ENCODE measurements at places on chromosomes 13 and 19.

DNA sequence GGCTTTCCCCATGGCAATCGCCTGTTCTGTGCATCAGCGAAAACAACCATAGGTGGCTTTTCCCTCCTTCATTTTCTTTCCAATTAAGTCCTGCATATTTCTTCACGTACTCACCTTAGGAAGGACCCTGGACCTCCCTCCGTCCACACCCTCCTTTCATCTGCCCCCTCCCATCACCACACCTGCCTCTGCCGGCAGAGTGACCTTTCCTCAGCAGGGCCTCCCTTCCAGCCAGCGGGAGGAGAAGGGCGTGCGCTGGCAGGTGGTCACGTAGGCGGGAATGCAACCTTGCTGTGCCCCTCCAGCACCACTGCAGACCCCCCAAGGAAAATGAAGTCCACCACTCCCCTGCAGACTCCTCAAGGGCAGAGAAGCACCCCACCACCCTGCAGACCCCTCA lies 61.1 kb downstream of the GSX1 start:
- no peak for DNase-seq

DNA sequence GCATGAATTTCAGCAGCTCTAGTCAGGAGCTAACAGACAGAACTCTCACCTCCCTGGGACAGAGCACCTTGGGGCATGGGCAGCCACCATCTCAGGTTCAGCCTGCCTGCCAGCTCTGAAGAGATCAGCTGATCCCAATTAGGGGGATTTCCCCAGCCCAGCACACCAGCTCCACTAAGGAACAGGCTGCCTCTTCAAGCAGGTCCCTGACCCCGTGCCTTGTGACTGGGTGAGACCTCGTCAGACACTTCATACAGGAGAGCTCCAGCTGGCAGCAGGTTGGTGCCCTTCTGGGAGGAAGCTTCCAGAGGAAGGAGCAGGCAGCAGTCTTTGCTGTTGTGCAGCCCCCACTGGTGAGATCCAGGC lies 84.5 kb upstream of the UFM1 start:
- DNase-seq: no peak

- DNase-seq: no peak
Observed at GRCh38 chr13:41930154-41930553, 30.8 kb downstream of the VWA8 start.

DNA sequence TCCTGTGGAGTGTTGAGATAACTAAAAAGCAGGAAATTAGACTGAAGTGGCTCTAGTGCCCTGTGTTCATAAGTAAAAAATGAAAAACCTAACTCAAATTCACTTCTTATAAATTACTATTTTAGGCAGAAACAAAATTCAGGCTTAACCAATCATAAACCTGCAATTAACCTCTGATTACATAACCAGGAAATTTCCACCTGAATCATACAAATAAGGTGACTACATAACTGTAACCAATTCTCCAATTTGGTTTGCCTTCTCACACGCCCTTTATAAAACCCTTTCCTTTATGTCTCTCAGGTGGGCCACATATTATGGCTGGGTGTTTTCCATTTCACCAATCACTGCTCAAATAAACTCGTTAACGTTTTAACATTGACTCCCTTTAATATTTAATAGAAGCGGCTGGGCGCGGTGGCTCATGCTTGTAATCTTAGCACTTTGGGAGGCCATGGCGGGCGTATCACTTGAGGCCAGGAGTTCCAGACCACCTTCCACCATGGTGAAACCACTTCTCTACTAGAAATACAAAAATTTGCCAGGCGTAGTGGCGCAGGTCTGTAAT lies 22.9 kb upstream of the ZNF724 start:
- no peak for DNase-seq

GRCh38 chr13:30711375-30711774 lies 24.0 kb upstream of the ALOX5AP start:
- no peak for DNase-seq

DNA sequence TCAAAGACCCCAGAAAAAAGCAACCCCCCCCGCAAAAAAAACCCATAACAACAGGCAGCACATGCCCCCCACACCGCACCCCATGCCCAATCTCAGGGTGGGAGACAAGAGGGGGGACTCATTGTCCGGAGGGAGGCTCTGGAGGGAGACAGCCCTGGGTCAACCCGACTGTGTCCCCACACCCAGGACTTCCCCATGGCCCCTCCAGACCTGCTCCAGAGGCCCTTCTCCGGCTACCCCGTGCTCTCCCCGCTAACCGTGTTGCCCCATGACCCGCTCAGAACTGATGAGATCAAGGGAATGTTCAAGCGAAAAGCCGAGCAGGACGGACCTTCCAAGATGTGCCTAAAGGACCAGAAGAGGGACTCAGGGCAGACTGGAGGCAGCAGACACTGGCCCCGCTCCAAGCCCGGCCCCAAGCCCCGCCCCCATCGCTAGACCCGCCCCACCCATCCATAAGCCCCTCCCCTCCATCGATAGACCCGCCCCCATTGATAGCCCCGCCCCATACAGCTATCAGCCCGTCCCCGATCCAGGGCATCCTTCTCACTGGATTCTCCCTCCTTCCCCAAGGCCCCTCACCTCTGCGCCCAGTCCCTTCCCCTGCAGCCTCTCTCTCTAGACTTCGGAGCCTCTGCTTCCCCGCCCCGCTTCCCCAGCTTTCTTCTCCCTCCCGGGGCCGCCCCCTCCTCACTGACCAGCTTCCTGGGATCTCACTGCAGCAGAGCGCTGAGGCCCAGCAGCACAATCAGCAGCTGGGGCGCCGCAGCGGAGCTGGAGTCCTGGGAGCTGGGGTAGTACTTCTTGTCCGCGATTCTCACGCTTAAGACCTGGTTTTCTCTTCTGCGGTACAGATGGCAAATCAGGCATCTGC lies 2.2 kb downstream of the BST2 start:
- no peak for DNase-seq

DNA sequence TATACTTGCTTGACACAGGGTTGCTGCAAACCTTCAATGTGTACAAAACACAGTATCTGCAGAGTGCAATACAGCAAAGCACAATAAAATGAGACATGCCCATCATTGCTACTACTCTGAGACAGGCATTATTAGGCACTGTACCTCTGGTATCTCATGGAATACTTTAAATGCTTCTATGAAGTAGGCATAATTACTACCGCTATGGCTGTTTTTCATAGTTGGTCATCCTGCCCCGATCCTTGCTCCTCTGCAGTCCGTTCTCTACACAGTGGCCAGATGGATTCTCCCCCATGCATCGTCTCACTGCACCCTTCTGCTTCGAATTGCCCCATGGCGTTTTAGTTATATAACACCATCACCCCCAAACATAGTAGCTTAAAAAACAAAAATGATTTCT lies 83.0 kb upstream of the UBL3 start:
- DNase-seq: no peak

DNA sequence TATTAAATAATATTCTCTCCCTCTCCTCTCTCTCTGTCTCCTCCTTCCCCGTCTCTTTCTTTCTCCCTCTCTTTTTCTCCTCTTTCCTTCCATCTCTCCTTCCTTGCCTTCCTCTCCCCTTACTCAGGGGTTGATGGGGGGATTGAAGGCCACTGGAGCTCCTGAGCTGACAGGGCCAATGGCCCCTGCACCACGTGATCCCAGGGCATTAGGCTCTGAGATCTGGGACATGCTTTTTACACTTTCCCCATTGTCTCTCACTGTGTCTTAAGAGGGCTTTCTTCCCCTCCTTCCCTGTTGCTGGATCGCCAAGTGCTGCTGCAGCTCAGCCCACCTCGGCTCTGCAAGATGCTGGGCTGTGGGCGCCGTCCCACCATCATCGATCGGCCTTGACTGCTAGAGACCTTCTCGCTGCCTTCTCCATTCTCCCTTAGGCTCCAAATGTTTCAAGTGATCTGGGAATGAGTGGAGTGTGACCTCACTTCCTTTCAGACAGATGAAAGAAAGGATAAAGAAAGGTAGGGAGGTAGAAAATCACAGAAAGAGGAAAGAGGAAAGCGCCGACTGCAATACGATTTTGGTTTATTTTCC lies 42.2 kb downstream of the COL4A1 start:
- DNase-seq: no peak

DNA sequence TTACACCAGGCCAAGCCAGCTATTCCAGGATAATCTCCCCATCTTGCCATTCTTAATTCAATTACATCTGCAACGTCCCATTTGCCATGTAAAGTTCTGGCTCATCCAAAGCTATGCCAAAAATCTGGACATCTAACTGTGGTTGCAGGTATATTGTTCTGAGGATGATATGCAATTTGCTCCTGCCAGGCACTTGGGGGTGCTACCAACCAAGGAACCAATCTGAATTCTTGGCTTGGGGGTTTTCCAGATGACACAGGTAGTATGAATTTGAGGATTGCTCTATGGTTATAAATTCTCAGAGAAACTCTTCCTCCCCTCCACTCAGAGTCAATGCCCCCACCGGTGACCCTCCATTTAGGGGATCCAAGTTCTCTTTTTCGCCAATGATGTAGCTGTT lies 33.0 kb downstream of the CRYL1 start:
- no peak for DNase-seq

GRCh38 chr13:112762690-112763080 lies 72.8 kb downstream of the ATP11A start:
- DNase-seq: no peak

GRCh38 chr13:95784161-95784899 lies 107.4 kb downstream of the DNAJC3 start:
- DNase-seq: no peak

- DNase-seq: no peak
Observed at GRCh38 chr19:49389406-49389805, 1.4 kb downstream of the KASH5 start.

DNA sequence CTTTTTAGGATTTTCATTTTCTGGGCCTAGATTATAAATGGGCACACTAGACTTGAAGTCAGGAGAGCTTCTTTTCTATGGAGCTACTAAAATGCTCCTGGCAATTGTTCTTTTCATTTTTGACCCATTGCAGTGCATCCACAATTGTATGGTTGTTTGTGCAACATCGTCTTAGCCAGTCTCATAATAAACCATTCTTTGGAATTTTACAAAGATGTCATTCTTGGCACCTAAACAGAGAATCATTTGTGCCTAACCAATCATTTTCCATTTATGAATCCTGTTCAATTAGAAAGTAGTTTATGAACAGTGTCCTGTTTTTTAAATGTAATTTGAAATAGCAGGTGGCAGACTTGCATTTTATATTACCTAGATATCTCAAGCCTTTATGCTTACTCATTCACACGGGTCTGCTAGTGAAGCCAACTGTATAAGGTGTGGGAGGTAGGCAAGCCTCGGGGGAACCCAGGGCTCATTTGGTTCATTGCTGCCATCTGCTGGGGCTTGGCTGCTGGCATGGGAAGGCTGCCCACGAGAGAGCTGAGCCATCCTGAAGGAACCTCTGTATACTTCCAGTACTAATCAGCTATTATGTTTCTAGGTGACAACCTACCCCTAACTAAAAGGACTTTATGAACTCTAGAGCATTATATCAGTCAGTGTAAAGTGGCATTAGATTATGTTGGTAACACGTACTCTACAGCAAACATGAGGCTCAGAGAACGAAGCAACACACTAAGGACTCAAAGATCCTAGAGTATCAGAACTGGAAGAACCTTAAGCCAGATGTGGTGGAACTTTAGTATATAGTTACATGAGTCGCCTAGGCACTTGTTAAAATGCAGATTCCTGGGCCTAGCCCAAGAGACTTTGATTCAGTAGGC lies 60.0 kb downstream of the TPT1 start:
- peak; percentile 47 for DNase-seq

DNA sequence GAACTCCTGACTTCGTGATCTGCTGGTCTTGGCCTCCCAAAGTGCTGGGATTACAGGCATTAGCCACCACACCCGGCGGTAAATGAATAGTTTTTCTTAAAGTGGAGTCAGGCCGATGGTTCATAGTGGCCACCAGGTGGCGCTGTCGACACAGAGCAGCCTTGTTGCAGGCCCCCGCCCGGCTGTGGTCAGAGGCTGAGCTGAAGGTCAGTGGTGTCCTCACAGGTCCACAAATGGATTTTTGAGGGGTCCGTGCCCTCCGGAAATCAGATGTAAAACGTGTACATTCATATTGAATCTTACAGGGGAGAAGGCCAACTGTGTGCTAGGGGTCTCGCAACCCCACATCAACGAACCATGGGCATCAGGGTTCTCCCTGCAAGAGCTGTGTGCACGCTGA lies 13.4 kb upstream of the WDR18 start:
- no peak for DNase-seq

- peak; percentile 19 for DNase-seq
Observed at GRCh38 chr13:46295491-46296114, 83.9 kb downstream of the LRRC63 start.

GRCh38 chr13:37383046-37383445 lies 215.5 kb downstream of the POSTN start:
- no peak for DNase-seq

DNA sequence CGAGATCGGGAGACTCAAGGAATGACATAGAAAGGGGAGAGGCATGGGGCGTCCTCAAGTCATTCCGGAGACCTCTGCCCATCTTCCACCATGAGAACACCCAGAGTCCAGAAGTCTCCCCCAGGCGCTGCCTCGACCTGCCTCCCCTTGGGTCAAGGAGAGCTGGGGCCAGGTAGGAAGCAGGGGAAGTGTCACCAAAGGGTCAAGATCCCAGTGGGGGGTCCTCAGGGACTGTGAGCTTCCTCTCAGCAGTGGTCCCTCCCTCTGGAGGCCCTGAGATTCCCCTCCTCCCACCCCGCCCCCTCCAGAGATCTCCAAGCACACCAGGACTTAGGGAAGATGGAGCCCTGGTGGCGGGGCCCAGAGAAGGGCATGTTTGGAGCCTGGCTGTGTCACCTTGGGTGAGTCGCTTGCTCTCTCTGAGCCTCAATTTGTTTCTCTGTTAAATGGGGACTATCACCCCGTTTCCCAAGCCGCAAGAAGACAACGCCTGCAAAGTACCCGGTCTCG lies 919 bp downstream of the DACT3 start:
- no peak for DNase-seq

- no peak for DNase-seq
Observed at GRCh38 chr19:3979289-3979673, 6.0 kb downstream of the EEF2 start.

DNA sequence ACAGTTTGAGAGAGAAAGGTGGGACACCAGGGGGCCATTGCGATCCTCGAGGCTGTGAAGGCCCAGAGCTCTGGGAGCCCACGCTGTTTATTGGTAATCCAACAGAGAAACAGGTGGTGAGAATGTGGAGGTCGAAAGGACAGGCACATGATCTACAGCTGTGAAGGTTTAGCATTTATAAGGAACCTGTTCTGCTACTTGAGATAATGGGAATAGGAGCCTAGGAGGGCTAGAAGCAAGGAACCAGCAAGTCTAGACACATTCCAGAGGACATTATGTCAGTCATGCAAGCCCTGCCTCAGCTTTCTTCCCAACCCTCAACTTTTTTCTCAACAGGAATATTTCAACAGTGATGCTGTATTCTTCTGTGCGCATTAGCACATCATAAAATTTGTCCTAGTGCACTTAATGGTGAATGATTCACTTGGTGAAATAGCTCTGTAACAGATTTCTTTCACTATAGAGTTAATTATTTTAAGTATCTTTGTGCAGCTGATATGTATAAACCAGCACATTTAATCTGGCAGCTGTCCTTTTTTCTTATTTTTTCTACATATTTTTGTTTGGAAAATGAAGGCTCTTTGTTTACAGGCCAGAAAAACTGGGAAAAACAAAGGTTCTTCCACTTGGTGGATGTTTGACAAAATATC lies 25.4 kb downstream of the ZNF90 start:
- DNase-seq: no peak
